HAP-1 (cell line): ENCODE measurements at places on chromosomes 7 and 10.

DNA sequence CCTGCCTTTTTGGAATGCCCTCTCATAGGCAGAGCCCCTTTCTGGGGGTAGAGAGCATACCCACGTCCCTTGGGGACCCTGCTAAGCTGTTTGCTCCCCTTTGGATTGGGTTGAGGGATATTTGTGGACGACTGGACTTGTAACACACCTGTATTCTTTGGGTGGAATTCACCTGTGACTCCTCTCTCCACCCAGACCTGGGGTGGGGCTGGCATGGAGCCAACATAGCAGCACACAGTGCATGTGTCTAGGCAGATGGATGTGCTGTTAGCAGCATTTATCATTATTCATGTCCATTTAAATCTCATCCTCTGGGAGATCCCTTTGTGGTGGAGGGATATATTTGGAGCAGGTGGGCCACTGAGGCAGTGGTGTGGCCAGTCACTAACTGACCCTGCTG is 51.0 kb downstream of the CDH23 start:
- DNase-seq: no peak

DNA sequence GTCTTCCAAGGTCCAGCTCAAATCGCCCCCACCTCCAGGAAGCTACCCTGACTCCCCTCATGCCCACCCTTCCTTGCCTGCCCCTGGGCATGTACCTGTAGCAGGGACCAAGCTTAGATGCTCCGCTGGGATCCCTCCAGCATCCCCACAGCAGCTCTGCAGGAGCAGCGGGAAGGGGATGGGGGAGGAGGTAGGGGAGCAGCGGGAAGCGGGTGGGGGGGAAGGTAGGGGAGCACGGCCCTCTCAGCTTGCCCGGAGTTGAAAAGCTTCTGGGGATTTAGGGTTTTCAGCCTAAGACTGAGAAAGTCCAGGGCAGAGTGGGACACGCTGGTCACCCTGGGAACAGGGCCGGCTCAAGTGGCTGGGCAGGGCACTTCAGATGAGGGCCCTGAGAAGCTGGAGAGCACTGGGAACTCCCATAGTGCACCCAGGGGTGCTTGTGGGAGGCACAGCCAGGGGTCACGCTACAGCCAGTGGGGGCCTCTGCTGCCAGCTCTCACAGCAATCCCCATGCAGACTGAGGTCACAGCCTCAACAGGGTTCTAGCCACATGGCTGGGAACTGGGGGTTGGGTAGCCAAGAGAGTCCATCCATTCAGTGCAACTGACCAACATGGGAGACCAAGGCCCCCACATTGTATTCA is 13.4 kb downstream of the WDR86 start:
- no peak for DNase-seq

DNA sequence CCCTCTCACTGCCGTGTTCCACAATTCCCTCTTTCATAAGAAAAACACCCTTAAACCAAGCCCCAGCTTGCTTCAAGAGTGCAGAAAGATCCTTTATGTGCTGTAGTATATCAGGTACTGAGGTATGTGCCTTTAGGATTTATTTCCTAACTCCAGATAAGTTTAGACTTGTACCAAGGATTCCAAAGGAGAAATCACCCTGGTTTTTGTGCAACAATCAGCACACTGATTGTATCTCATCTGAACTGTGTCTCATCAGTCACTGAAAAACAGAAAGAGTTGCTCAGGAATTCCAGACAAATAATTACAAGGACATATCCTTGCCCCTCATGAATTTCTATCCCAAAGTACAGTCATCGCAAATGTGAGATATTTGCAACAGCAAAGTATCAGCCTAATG is 77.2 kb upstream of the PTPRZ1 start:
- no peak for DNase-seq

DNA sequence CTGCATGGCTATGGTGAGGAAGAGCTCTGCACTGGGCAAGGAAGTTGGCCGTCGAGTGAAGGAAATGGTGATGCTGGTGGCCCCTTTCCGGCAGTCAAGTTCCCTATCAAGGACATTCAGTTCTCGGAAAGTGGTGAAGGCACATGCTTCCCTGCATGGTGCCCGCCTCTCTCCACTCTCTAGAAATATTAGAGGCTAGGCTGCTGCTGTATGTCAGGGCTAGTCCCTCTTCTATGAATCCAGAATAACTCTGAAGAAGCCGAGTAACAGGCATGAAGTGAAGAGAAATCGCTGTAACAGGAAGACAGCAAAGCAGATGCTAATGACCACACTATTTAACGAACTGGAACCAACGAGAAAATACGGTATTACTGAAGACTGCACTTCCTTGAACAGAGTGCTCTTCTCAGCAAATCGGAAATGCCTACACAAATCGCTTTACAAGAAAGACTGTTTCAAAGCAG is 5.4 kb downstream of the IDI1 start:
- DNase-seq: no peak

DNA sequence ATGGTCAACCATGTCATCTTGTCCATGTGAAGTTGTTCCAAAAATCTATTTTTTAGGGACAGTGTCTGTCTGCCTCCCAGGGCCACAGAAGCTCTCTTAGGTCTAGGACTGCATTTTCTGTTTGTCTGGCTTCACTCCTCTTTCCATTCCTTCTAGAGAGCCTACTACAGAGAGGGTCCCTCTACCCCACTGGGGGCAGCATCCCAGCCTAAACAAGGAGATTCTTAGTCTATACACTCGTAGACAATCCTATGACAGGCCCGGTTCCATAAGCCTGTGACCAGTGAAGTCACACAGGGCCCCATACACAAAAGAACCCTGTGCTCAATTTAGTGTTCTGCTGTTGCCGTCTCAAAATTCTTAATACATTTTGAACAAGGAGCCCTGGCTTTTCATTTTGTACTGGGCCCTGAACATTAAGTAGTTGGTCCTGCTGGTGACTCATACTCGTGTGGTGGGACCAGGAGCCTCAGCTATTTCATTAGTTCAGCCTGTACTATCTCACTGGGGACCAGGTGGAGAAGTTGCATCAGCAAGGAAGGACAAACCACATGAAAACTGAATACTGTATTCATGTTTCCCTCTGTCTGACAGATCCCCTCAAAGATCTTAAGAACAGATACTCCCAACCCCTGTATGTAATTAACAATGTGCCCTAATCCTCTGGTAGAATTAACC is 23.5 kb upstream of the FAM180A start:
- DNase-seq: no peak

- no peak for DNase-seq
Observed at GRCh38 chr10:10644008-10644646, 373.5 kb upstream of the CELF2 start.

- no peak for DNase-seq
Observed at GRCh38 chr7:92092210-92092609, 42.1 kb downstream of the CYP51A1 start.

- DNase-seq: no peak
Observed at GRCh38 chr10:91630625-91631024, 2.2 kb downstream of the PPP1R3C start.

GRCh38 chr7:100957832-100958421 is 8.6 kb downstream of the MUC3A start:
- no peak for DNase-seq

- no peak for DNase-seq
Observed at GRCh38 chr7:4745971-4746919, 29.2 kb upstream of the AP5Z1 start.

DNA sequence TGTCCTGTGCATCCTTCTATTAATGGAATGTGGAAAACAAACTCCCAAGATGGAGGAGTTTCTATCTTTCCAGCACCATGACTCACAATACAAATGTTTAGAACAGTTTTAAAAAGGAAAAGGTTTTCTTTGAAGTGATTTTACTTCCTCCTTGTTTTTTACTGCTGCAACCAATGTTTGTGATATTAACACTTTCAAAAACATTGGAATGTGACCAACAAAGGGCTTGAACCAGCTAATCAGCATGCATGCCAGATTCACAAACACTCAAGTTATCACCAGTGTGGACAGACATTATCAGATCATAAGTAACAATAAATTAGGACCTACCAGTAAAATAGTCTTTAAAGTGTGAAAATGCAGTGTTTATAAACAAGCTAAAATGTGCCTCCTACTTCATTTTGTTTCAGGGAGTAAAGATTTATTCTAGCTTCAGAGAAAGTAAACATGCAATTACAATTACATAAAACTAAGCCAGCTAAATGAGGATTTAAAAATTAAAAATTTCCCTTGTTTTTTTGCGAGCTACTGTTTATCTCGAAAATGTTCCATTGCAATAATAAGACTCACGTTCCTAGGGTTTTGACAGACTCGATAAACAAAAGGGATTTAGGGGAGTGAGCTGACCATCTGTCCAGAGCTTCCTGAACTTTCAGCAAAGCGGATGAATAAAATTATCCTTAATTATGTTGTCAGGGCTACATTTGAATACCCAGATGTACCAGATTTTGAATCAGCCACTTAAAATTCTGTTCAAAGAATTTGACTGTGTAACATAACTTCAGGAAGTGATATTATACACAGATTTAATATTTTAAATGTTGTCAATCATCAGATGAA is 29.8 kb downstream of the CPVL start:
- DNase-seq: no peak

DNA sequence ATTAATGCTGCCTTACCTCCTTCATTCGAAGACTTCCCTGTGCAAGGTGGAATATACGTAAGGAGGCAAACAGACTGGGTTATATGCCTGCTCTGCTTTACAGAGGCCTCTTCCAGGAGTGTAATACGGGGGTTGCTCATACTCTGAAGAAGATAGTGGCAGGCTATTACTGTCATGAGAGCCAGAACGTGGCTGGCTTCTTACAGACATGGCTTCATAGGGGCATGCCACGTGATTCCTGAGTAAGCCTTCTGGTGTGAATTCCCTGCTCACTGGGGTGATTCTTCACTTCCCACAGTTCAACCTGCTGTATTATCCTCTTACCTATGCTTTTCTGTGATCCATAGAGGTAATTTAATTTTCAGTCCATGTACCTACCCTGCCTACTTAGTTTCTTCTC is 141.8 kb downstream of the ST7 start:
- no peak for DNase-seq

DNA sequence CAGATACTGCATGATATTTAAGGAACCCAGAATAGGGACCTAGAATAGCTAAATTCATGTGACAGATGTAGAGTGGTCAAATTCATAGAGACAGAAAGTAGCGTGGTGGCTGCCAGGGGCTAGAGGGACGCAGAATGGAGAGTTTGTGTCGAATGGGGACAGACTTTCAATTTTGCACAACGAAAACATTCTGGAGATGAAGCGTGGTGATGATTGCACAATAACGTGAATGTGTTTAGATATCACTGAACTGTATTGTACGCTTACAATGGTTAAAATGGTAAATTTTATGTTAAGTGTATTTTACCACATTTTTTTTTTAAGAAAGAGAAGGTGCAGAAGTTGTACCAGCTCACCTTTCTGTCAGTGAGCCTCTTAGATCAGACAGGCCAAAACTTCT is 137.8 kb upstream of the TNS3 start:
- DNase-seq: no peak

- DNase-seq: no peak
Observed at GRCh38 chr10:17758896-17759295, 6.9 kb downstream of the TMEM236 start.

GRCh38 chr10:101018600-101019439 is 12.1 kb downstream of the PDZD7 start:
- peak; percentile 69 for DNase-seq

DNA sequence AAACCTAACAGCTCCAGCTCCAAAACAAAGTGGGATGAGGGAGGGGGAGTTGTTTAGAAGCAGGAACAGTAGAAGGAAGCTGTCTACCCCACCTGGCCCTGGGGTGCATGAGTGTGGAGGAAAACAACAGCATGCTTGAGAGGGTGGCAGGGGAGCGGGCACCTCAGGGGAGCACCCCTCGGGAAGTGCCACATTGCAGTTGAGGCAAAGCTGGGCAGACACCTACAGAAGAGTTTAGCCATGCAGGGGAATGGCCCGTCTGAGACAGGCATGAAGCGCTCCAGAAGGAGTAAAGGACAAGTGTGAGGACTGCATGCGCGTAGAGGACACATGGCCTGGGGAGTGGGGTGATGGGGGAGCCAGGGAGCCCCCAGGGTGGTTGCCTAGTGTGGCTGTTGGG is 18.1 kb downstream of the CHAT start:
- DNase-seq: no peak

DNA sequence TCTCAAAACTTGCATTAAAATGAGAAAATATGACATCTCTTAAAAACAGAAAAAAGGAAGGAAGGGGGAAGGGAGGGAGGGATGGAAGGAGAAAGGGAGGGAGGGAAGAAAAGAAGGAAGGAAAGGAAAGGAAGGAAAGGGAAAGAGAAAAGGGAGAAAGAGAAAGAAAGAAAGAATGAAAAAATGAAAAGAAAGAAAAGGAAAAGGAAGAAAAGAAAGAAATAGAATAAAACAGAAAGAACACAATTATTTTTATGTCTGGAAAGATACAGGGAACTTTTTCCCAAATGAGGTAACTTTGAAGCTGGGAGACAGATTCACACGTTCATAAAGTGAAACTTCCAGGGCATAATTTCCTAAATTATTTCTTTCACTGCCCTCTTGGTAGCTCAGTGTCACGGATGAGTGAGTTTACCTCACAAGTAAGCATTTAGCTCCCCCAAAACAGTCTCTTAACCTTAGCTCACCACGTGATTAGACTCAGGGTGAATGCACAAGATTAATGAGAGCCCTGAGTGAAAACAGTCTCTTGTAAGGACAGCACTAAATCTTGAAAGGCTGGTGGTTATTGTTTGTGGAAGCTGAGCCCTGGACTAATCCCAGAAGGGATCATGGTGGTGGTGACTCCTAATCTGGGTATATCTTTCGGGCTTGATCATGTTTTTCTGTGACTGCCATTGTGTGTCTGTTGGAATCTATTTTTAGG is 74.1 kb upstream of the HDAC9 start:
- DNase-seq: peak; percentile 95

GRCh38 chr10:48442809-48443177 is 136.3 kb downstream of the MAPK8 start:
- DNase-seq: no peak

DNA sequence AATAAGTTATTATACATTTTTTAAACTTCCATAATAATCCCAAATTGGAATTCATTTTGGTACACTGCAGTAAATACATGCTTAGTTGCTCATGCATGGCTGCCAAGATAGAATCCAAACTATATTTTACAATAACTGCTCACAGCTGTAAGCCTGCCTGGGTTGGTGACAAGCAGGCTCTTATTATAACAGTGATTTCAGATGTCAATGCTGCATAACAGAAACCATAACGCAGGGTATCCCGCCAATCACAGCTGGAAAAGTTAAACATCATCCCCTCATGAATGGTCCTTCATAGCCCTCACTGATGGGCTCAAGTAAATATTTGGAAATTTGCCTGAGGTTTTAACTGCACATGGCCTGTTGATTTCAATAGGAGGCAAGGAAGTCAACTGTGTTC is 149.8 kb downstream of the AMPH start:
- no peak for DNase-seq
